ENCODE measurements at places on chromosomes 5 and 9. TPM values are rescaled to one million over a fixed set of nuclear protein-coding genes. Genes with fewer than 3 reads are reported as not detected.
A peak's percentile ranks its signal among the peaks of the same experiment; 100 is the strongest.

Gene PRR16
- total RNA-seq, result not detected

- DNase-seq, result no peak
Measured at GRCh38 chr5:161342886-161343285, 203.6 kb downstream of the GABRB2 start.

Gene LIX1
- not detected for total RNA-seq

Gene SLC45A2
- under 0.01 TPM for total RNA-seq

- no peak for DNase-seq
Measured at GRCh38 chr5:145189746-145190145, 645.4 kb downstream of the PRELID2 start.

DNA sequence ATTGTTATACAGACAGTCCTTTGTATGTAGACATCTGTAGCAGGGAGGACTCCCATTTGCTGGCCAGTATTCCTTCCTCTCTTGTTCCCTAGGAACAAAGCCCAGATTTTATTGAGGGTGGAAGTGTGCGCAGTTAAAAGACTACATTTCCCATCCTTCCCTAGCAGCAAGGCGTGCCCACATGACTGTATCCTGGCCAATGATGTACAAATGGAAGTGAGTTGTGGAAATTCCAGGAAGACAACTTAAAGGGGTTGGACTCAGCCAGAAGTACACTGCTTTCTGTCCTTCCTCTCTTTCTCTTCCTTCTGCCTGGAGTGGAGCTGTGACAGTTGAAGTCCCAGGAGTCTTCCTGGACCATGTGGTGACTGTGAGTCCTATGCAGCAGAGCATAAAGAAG lies 89.0 kb downstream of the HRH2 start:
- peak; percentile 23 for DNase-seq
